Adrenal gland (tissue), 19 donors: ENCODE measurements at places on chromosomes 5 and 9. TPM values are rescaled to one million over a fixed set of nuclear protein-coding genes. Genes with fewer than 3 reads are reported as not detected.

GRCh38 chr9:37236822-37237221 lies 116.4 kb downstream of the ZCCHC7 start:
- no peaks in the 10 kb centered on the region for H3K4me1 ChIP-seq
- H3K27me3 ChIP-seq = no peaks in the 10 kb centered on the region
- no peak overlapping the region for H3K4me3 ChIP-seq
- no peak overlapping the region for H3K27ac ChIP-seq
- H3K36me3 ChIP-seq = no peaks in the 10 kb centered on the region
- no peak for DNase-seq

DNA sequence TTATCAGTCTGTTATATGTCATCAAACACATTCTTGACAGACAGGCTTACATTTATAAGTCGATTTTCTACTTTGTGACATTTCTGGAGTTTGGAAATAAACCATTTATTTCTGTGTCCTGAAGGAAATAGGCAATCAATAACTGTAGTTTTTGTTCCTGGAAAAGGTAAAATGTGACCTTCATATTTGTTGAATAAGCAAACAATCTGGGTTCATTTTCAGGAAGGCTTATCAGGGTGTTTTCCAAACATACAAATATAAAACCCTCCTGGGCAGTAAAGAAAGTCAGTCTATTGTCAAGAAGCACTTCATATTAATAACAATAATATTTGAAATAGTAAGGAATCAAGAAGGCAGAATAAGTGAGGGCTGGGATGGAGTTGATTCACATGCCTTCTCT lies 195.0 kb downstream of the SNCAIP start:
- H3K36me3 ChIP-seq = no peaks in the 10 kb centered on the region
- no peaks in the 10 kb centered on the region for H3K27me3 ChIP-seq
- H3K27ac ChIP-seq = no peak overlapping the region

DNA sequence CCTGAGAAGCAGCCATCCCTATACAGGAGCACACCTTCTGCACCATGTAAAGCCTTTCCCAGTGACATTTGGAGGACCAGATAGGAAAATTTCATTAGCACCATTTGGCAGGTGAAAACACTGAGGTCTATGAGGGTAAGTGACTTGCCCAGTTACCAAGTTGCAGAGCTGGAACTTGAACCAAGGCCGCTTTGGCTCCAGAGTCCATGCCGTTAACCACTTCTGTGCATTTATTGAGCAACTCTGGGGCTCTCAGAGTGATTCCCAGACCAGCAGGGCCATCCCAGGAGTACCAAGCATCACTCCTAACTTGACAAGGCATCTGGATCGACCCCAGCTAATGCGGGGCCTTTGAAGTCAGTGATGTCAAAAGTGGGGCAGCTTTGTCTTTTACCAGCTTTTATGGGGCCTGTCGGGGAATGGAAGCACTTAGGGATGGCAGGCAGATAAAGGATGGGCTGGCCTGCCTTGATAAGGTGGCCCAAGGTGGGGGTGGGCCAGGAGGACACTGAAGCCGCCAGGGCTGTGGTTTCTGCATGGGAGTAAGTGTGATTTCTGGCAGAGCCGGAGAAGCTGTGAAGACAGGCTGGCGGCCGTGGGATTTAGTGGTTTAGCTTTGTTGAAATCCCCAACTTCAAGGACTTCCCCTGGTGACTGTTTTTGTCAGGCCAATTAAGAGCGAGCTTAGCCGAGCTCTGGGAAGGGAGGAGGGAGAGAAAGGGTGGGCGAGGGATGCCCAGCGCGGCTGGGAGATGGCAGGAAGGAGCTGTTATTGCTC lies 127.3 kb downstream of the MACROH2A1 start:
- no peaks in the 10 kb centered on the region for H3K27me3 ChIP-seq
- no peaks in the 10 kb centered on the region for H3K36me3 ChIP-seq
- H3K4me3 ChIP-seq = no peak overlapping the region
- no peaks in the 10 kb centered on the region for H3K4me1 ChIP-seq
- H3K27ac ChIP-seq = no peak overlapping the region

Gene COL23A1
- polyA plus RNA-seq = 0.09 TPM

Gene SPINK6
- polyA plus RNA-seq = not detected

DNA sequence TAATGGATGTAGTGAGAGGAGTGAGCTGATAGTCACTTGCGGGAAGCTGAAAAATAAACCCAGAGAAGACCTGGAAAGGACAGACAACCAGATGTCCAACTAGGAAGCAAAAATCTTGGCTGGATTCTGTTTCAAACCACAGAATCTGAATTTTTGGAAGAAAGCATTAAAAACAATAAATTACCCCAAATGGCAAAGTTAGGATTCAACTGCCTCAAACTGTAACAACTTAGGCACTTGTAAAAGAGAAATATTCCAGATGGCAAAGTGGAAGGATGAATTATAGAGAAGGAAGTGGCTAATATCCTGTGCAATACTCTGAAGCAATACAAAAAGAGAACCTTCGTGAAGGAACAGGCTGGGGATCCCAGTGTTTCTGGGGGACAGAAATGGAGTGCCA lies 46.8 kb upstream of the SLIT3 start:
- no peaks in the 10 kb centered on the region for H3K27me3 ChIP-seq
- no peak for DNase-seq
- H3K4me1 ChIP-seq = no peaks in the 10 kb centered on the region
- no peak overlapping the region for H3K4me3 ChIP-seq

DNA sequence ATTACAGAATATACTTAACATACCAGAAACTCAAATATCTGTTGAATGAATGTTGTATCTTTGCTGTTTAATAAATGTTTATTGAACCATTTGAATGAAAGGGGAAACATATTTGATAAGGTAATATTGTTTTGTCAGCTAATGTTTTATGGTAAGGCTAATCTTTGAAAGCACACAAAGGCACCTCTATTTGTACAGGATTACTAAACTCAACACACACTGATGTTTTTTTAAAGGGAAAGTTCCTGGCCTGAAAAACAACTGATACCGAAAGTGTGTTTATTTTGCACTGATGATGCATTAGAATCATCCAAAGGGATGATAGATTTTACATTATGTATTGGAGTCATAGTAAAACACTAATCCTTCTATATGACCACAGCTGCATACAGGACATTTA lies 82.5 kb downstream of the ADCY2 start:
- H3K27me3 ChIP-seq = no peaks in the 10 kb centered on the region
- H3K4me3 ChIP-seq = no peak overlapping the region
- no peak for DNase-seq
- H3K36me3 ChIP-seq = no peaks in the 10 kb centered on the region
- no peaks in the 10 kb centered on the region for H3K4me1 ChIP-seq

- no peaks in the 10 kb centered on the region for H3K36me3 ChIP-seq
- no peaks in the 10 kb centered on the region for H3K4me1 ChIP-seq
- H3K27me3 ChIP-seq = no peaks in the 10 kb centered on the region
- no peak overlapping the region for H3K27ac ChIP-seq
These were observed 177.9 kb downstream of the XRCC4 start for GRCh38 chr5:83255268-83255667.

DNA sequence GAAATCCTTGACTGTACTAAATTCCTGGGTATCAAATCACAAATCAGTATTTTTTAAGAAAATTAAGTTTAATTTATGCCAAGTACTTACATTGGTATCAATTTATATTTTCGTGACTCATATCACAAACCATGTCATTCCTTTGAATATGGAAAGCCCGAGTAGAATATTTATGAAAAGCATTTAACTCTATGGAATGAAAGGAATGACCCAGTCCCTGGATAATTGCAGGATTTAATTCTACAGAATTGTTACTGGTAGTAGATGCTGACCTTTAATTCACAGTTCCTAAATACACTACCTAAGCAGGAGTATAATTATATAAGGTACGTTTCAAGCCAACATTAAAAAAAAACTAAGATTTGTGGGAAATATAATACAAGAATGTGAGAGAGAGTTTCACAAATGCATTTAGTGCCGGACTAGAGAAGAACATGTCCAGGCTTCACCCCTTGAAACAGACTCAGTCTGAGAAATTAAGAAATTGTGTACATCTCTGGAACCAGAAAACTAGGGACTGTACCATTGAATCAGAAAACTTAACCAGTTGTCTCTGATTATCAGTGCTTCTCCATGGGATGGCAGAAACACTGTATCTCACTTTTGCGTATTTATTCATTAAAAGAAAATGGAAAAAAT lies 28.5 kb upstream of the PLPPR1 start:
- no peak for DNase-seq
- H3K4me1 ChIP-seq = no peaks in the 10 kb centered on the region
- H3K36me3 ChIP-seq = no peaks in the 10 kb centered on the region
- H3K4me3 ChIP-seq = no peak overlapping the region
- no peaks in the 10 kb centered on the region for H3K27me3 ChIP-seq
- no peak overlapping the region for H3K27ac ChIP-seq

DNA sequence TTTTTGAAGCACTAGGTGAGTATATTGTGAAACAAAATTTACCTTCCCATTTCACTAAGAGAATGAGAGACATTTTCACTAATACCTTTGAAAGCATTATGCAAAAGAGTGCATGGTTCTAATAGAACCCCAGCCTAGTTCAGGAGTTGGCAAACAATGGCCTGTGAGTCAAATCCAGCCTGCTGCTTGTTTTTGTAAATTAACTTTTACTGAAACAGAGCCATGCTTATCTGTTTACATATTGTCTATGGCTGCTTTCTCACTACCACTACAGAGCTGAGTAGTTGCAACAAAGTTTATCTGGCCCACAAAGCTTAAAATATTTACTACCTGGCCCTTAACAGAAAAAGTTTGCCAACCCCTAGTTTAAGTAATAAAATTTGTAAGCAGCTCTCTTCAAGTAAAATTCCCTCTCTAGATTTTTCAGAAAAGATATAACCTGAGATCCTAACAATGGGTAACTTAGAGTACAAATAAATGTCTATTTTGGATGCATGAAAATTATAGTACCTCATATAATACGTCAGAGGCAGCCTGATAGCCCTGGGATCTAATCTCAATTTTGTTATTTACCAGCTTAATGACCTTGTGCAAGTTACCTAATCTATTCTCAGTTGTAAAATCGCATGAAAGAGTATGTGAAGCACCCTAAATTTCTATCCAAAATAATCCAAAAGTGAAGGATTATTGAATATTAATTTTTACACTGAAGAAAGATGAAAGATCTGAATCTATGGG lies 50.7 kb upstream of the ARL15 start:
- no peak for DNase-seq
- no peak overlapping the region for H3K4me3 ChIP-seq
- no peaks in the 10 kb centered on the region for H3K27me3 ChIP-seq
- H3K4me1 ChIP-seq = no peaks in the 10 kb centered on the region
- H3K27ac ChIP-seq = no peak overlapping the region

Gene NEUROG1
- not detected for polyA plus RNA-seq

GRCh38 chr5:155912291-155912690 lies 414.7 kb upstream of the SGCD start:
- H3K4me3 ChIP-seq = no peak overlapping the region
- H3K27ac ChIP-seq = no peak overlapping the region
- H3K36me3 ChIP-seq = no peaks in the 10 kb centered on the region
- no peak for DNase-seq

DNA sequence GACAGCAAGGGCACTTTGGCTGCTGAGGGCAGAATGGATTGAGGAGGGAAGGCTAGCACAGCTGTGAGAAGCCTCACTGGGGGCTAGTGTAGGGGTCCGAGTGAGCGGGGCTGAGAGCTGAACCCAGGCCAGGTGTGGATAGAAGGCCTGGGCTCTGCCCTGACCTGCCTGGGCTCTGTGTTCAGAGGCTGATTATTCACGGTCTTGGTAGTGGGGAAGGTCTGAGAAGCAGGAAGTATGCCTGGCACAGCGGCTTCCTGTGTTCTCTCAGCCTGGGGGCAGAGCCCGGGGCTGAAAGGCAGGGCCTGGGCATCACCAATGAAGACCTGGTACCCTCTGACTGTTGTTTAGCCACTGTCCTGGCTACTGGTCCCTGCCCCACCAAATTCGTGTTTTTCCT lies 136.4 kb upstream of the TBC1D2 start:
- no peak overlapping the region for H3K27ac ChIP-seq
- DNase-seq = no peak
- H3K4me3 ChIP-seq = no peak overlapping the region
- H3K27me3 ChIP-seq = no peaks in the 10 kb centered on the region
- H3K4me1 ChIP-seq = no peaks in the 10 kb centered on the region

DNA sequence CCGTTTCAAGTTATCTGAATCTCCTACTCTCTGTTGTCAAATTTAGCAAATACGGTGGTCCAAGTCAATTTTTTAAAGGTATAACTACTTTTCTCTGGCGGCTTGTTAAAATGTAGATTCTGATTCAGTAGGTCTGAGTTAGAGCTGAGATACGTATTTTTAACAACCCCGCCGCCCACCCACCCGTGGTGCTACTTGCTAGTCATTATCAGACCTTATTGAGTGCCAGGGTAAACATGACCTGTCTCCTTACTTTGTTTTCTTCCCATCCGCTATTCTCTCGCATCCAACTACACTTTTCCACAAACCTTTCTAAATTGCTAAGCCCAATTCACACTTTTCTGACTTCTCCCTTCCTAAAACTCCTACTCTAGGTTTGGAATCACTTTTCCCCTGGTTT lies 694 bp upstream of the PLAA start:
- H3K27me3 ChIP-seq = no peaks in the 10 kb centered on the region
- DNase-seq = no peak
- no peak overlapping the region for H3K4me3 ChIP-seq
- peaks cover 28% of the 10 kb centered on the region for H3K4me1 ChIP-seq
- H3K27ac ChIP-seq = peak overlapping the region; percentile 99

Gene PPP2R2B
- 6.8 TPM for polyA plus RNA-seq

DNA sequence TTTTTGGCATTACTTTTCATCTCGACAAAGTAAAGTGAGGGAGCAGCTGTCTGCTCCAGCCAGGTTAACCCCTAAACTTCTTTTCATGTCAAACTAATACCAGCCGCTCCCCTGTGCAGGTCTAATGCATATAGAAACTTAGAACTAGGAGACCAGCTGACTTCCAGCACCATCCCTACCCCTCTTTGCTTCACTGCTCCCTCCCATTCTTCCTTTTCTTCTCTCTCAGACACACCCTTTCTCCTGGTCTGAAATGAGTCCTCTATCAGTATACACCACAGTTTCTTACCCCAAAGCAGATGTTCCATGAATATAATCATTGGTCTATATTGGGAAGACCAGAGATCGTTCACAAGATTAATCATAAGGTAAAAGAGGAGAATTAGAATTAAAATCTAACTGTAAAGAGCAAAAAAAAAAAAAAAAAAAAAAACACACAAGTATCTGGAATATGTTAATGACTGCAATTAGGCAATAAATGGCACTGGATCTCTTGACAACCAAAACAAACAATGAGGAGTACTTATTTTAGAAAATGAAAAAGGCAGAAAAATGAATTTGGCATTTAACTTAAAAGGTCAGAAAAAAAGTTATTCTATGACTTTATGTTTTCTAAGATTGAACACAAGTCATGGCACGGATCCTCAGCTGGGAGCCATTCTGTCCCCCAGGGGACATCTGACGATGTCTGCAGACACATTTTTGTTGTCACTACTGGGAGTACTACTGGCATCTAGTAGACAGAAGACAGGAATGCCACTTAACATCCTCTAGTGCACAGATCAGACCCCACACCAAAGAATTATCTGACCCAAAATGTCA lies 209.8 kb downstream of the PJA2 start:
- H3K4me3 ChIP-seq = no peak overlapping the region
- H3K36me3 ChIP-seq = no peaks in the 10 kb centered on the region
- no peak for DNase-seq
